ENCODE measurements at places on chromosomes 3 and 15. TPM values are rescaled to one million over a fixed set of nuclear protein-coding genes. Genes with fewer than 3 reads are reported as not detected.

Gene ARPP21
- not detected for total RNA-seq

Gene CTXN2
- not detected for total RNA-seq

Gene SMCO1
- not detected for total RNA-seq

Gene CHST2
- 6.0 TPM for total RNA-seq

Gene POPDC2
- 2.0 TPM for total RNA-seq

Gene CYP11A1
- total RNA-seq = not detected

Gene MTMR10
- 20.4 TPM for total RNA-seq

Gene NRROS
- total RNA-seq = 34.7 TPM

Gene DPPA2
- not detected for total RNA-seq

Gene EFHB
- total RNA-seq = 0.37 TPM

Gene GP5
- total RNA-seq = 1.9 TPM

Gene SLC22A13
- 0.78 TPM for total RNA-seq

Gene ANKRD63
- not detected for total RNA-seq

Gene PRR20G
- not detected for total RNA-seq

Gene ROPN1B
- not detected for total RNA-seq

Gene USP50
- 0.66 TPM for total RNA-seq

Gene HYPK
- total RNA-seq = 15.4 TPM

Gene SERPINI2
- not detected for total RNA-seq

Gene PLCB2
- total RNA-seq = 178 TPM

Gene RLBP1
- not detected for total RNA-seq

Gene TMF1
- 46.8 TPM for total RNA-seq

Gene VILL
- 18.4 TPM for total RNA-seq

Gene SLC9C1
- not detected for total RNA-seq

Gene KBTBD13
- not detected for total RNA-seq

Gene ADAMTSL3
- not detected for total RNA-seq

Gene GABRA5
- total RNA-seq = not detected

Gene SLC12A1
- not detected for total RNA-seq

Gene UBAP1L
- total RNA-seq = 5.2 TPM

Gene EPHA3
- not detected for total RNA-seq

Gene CA12
- not detected for total RNA-seq

Gene SKOR1
- total RNA-seq = 0.22 TPM

Gene CASR
- total RNA-seq = not detected

Gene PP2D1
- total RNA-seq = not detected

Gene NTRK3
- total RNA-seq = 0.37 TPM

Gene WNT7A
- 0.20 TPM for total RNA-seq

Gene HTD2
- 6.3 TPM for total RNA-seq

Gene TM4SF4
- total RNA-seq = not detected

Gene DUOXA2
- not detected for total RNA-seq

Gene SCAANT1
- not detected for total RNA-seq

Gene SHC4
- 1.6 TPM for total RNA-seq

Gene GADL1
- not detected for total RNA-seq

Gene TXNRD3
- total RNA-seq = 0.24 TPM

Gene IL17RE
- 2.4 TPM for total RNA-seq

Gene RASGRP1
- 224 TPM for total RNA-seq

Gene HCLS1
- 383 TPM for total RNA-seq

Gene YEATS2
- total RNA-seq = 45.0 TPM

Gene NAALADL2
- not detected for total RNA-seq

Gene AADAC
- not detected for total RNA-seq

Gene PARP15
- total RNA-seq = 43.5 TPM

Gene EAF2
- total RNA-seq = 17.0 TPM
